ENCODE measurements at places on chromosomes 5 and 9.

DNA sequence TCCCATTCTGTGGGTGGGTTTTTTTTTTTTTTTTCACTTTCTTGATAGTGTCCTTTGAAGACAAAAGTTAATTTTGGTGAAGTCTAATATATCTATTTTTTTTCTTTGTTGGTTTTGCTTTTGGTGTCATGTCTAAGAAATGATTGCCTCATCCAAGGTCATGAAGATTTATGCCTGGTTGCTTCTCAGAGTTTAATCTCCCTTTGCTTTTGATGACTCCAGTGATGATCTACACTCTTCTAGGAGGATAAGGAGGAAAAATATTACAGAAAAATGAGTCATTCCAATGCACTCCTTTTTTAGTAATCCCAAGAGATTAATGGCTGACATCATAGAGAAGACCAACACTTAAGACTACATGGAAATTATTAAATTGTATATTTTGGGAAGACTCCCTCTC is 79.7 kb upstream of the ICE1 start:
- no peak overlapping the region for H3K27ac ChIP-seq
- H3K4me1 ChIP-seq: peaks cover 3% of the 10 kb centered on the region
- no peaks in the 10 kb centered on the region for H3K36me3 ChIP-seq
- DNase-seq: no peak
- peaks cover 3% of the 10 kb centered on the region for H3K27me3 ChIP-seq

GRCh38 chr9:6911901-6912638 is 154.3 kb downstream of the KDM4C start:
- peak overlapping the region; percentile 58 for H3K27ac ChIP-seq
- peaks cover 5% of the 10 kb centered on the region for H3K36me3 ChIP-seq
- no peak overlapping the region for H3K4me3 ChIP-seq

- peaks cover 4% of the 10 kb centered on the region for H3K36me3 ChIP-seq
- H3K27ac ChIP-seq: no peak overlapping the region
- no peak for DNase-seq
- peak overlapping the region; percentile 74 for H3K4me3 ChIP-seq
- peaks cover 31% of the 10 kb centered on the region for H3K4me1 ChIP-seq
Measured at GRCh38 chr5:76084496-76085242, 1.5 kb downstream of the SV2C start.

DNA sequence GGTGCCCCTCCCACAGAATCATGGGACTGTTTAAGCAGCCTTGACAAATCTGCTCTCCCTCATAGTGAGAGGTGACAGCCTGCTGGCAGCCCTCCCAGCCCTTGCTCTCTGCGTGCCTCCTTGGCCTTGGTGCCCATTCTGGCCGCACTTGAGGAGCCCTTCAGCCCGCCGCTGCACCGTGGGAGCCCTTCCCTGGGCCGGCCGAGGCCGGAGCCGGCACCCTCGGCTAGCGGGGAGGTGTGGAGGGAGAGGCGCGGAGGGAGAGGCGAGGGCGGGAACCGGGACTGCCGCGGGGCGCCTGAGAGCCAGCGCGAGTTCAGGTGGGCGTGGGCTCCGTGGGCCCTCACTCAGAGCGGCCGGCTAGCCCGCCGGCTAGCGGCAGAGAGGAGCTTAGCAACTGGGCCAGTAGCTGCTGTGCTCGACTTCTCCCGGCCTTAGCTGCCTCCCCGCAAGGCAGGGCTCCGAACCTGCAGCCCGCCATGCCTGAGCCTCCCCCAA is 125.9 kb upstream of the MYO10 start:
- no peak for DNase-seq
- H3K27me3 ChIP-seq: peaks cover 10% of the 10 kb centered on the region
- no peaks in the 10 kb centered on the region for H3K36me3 ChIP-seq

GRCh38 chr9:107650321-107650720 is 160.8 kb upstream of the KLF4 start:
- H3K4me1 ChIP-seq: no peaks in the 10 kb centered on the region
- H3K36me3 ChIP-seq: no peaks in the 10 kb centered on the region
- H3K4me3 ChIP-seq: no peak overlapping the region
- peaks cover 2% of the 10 kb centered on the region for H3K27me3 ChIP-seq

DNA sequence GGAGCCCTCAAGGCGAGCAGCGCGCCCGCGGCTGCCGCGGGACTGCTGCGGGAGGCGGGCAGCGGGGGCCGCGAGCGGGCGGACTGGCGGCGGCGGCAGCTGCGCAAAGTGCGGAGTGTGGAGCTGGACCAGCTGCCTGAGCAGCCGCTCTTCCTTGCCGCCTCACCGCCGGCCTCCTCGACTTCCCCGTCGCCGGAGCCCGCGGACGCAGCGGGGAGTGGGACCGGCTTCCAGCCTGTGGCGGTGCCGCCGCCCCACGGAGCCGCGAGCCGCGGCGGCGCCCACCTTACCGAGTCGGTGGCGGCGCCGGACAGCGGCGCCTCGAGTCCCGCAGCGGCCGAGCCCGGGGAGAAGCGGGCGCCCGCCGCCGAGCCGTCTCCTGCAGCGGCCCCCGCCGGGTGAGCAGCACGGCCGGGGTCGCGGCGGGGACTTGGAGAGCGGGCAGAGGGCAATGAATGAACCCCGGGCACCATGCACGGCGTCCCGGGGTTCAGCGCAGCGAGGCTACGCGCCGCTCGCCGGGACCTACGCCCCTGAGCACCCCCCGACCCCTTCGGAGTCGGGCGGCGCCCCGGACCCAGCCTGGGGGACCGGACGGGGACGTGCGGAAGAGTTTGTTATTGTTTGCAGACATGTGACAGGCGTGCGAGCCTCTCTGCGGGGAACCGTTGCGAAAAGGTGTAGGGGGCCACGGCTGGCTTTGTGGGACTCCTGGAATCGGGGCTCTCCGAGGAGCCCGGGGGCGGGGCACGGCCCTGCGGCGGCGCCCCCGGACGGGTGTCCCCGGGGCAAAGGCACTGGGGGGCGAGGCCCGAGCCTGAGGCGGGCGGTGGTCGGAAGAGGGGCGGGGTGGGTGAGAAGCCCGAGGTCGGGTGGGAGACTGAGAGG is 553 bp downstream of the MAP3K1 start:
- H3K4me1 ChIP-seq: peaks cover 16% of the 10 kb centered on the region
- peak; percentile 28 for DNase-seq
- peak overlapping the region; percentile 93 for H3K4me3 ChIP-seq

DNA sequence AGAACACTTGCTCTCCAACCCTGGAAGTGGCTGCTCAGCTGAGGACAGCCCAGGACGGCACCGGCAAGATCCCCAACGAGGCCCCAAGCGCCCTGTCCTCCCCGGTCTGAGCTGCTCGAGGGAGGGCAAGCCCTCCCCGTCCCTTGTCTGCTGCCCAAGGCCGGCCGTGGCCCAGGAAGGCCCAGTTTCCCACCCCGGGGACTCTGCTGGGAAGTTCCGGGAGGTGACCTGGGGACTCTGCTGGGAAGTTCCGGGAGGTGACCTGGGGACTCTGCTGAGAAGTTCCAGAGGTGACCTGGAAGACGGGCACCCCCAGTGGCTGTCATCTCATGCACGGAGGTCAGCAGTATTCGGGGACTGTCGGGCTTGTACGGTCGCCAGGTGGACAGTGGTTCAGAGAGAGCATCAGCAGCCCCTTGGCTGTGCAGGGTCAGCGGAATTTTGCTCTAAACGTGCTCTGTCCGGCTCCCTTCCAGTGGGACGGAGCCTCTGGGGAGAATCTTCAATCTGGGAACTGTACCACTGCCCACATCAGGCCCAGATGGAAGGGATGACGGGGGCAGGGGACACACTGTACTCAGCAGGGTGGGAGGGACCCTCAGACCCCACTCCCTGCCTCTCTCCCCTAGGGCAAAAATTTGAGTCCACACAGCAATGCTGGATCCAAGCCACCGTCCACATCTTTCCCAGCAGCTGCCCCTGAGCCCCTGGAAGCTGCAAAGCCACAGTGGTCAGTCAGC is 7.2 kb downstream of the NACC2 start:
- DNase-seq: no peak
- H3K4me3 ChIP-seq: no peak overlapping the region
- no peaks in the 10 kb centered on the region for H3K27me3 ChIP-seq
- H3K36me3 ChIP-seq: no peaks in the 10 kb centered on the region

- no peak for DNase-seq
- peaks cover 8% of the 10 kb centered on the region for H3K36me3 ChIP-seq
- H3K27me3 ChIP-seq: no peaks in the 10 kb centered on the region
- no peaks in the 10 kb centered on the region for H3K4me1 ChIP-seq
- H3K27ac ChIP-seq: no peak overlapping the region
Measured at GRCh38 chr9:108972186-108972585, 38.0 kb downstream of the ABITRAM start.

GRCh38 chr5:62606878-62607277 is 28.3 kb downstream of the LRRC70 start:
- H3K4me1 ChIP-seq: peaks cover 3% of the 10 kb centered on the region
- no peaks in the 10 kb centered on the region for H3K27me3 ChIP-seq
- no peaks in the 10 kb centered on the region for H3K36me3 ChIP-seq
- H3K27ac ChIP-seq: peak overlapping the region; percentile 49

DNA sequence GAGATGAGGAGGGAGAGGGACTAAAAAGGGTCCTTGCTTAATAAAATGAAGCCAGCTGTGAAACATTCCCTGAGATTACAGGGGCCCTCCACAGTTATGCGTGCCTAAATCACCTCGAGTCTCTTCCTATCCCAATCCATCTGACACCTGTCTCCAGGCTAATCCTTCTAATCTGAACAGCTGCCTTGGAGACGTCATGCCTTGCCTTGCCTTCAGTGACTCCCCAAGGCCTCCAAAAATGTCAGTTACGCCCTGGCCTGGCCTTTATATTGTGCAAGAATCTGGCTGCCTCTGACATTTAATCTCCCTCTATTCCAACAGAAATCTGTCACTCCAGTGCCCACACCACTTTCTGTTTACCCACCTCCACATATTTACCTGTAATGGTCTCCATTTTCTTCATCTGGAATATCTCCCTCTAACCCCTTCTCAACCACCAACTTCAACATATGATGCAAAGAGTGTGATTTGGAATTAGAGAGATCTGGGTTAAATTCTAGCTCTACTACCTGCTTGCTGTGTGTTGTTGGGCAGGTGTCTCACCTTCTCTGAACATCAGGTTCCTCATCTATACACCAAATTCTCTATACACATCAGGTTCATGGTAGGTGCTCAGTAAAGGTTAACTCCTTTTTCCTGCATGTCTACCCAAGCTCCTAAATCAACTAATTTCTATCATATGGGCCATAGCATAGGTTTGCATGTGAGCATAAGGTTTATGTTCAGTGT is 57.9 kb downstream of the PTCD2 start:
- DNase-seq: no peak
- H3K27me3 ChIP-seq: peaks cover 16% of the 10 kb centered on the region
- peaks cover 4% of the 10 kb centered on the region for H3K4me1 ChIP-seq
- H3K4me3 ChIP-seq: no peak overlapping the region
